Hippocampal formation (tissue), 2 donors: ENCODE measurements at places on chromosomes 6 and 20.

DNA sequence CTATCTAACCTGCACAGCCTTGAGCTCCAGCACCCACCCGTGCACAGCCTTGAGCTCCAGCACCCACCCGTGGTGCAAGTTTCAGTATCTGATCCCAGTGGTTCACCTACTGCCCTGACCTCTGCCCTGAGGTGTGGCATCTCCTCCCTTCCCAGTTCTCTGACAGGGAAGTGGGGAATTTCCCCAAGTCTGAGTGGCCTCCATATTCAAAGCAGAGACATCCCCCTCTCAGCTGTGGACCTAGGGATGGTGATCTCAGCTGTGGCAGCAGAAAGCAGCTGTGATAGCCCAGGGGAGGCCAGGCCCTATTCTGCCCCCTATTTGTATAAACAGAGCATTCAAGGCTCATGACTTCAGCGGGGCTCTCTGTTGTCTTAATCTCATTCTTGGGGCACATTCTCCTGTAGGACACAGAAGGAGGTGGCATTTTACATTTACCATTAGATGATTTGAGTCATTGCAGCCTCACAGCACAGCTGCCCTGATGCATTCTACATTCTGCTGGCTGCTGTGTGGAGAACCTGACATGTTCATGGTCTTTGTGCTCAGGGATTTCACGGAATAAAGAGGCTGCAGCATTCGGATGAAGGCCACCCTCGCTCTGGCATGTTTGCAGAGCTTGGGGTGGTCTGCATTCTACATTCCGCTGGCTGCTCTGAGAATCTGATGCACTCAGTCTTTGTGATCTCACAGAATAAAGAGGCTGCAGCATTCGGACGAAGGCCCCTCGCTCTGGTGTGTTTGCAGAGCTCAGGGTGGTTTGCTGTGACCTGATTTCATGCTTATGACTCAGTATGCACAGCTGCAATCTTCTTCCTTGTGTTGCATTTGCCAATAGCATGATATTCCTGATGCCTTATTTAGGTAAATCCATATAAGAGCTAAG lies 16.9 kb downstream of the GPR31 start:
- DNase-seq: no peak

- DNase-seq: no peak
Observed at GRCh38 chr20:46333161-46333991, 25.1 kb upstream of the CDH22 start.

DNA sequence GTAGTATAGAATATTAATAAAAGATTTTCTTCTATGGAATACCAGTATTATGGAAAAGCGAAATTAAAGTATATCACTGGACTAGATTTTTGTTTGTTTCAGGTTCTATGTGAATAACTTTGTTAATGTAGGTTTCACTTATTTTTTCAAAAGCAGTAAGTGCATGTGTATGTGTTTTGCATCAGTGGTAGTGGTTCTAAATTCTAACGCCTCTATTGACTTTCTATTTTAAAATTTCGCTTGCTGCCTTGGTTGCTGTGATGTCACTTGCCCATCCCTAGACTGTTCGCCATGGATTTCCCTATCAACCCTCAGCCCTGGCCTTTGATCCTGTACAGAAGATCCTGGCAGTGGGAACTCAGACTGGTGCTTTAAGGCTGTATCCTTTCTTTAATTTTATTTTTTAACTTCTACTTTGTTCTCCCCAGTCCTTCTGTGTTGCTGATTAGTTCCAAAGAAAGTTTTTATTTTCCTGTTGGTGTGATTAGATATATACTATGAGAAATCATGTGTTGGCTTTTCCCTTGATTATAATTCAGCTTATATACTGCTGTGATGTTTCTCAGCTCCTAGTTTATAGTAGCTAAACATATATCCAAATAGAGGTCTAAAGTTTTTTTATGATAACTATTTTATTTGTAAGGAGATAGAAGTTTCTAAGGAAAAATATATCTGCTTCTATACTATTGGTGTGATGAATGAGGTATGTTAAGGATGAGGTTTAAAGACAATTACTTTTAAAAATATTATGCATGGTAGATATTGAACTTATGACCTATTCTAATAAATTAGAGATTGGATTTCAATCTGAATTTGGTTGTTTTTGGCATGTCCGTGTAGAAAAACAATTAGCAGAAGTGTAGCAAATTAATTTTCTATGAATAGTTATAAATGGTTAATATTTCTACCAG lies 1.7 kb downstream of the STXBP5 start:
- no peak for DNase-seq

- no peak for DNase-seq
Observed at GRCh38 chr6:48423640-48424365, 312.8 kb upstream of the PTCHD4 start.

GRCh38 chr6:8074213-8074612 lies 10.0 kb upstream of the BLOC1S5 start:
- DNase-seq: no peak

GRCh38 chr6:106070636-106071035 lies 15.5 kb upstream of the PRDM1 start:
- DNase-seq: no peak

- no peak for DNase-seq
Observed at GRCh38 chr6:89842228-89842627, 12.5 kb downstream of the CASP8AP2 start.

DNA sequence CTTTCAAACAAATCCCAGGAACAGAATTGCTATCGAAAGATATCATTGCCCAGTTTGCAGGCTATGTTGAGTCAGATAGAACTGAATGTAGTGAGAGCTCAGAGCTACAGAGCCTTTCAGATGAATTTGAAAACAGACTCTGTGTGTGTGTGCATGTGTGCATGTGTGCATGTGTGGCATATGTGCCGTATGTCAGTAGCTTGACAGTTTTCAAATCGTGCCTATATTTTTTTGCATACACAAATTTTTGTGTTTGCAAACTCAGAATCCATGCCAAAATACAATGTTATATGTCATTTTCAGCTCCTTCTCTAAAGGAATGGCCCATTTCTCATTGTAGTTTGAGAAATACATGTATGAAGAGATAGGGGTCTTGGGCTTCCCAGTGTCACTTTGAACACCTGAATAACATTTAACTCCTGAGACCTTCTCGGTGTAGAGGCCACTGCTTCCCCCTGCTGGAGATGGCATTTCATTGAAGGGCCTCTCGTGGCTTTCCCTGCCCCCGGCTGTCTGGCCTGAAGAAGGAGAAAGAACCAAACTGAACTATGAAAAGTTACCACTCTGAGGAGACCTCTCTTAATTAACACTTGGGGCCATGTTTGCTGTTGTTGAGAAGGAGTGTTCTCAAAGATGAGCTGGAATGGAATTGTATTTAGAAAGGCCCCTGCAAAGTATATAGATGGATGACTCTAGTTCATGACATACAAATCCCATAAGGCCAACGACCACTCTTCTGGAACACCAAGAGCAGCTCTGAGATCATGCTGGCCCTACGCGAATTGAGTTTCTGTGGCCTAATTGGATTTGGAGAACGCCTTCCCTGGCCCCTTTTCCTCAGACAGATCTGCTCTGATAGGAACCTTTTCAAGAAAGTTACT lies 58.7 kb downstream of the VAPB start:
- DNase-seq: no peak

DNA sequence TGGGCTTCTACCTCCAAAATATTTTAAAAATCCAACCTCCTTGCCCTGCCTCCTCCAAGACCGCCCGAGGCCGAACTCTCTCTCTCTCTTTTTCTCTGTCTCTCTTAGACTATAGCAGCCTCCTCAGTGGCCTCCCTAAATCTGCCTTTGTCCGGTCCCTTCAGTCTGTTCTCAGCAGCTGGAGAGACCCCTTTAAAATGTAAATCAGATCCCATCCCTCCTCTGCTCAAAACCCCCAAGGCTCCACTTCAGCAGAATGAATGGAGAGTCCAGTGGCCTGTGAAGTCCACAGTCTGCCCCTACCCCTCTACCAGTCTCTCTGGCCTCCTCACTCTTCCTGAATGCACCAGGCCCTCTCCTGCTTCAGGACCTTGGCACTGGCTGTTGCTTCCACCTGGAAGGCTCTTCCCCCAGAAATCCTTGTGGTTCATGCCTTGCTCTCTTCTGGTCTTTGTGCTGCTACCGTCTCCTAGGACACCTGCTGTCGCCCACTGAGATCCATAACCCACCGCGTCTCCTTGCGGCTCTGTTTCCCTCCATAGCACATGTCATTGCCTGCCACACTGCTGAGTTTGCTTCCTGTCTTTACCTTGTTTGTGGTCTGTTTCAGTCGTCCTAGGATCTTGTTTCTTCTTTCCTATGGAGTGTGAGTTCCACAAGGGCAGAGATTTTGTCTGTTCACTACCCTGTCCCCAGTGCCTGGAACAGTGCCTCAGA lies 6.0 kb downstream of the MLN start:
- no peak for DNase-seq
